G401 (cell line): ENCODE measurements at places on chromosomes 1 and 21.

- no peak for DNase-seq
Measured at GRCh38 chr21:38459490-38459889, 38.8 kb downstream of the ERG start.

DNA sequence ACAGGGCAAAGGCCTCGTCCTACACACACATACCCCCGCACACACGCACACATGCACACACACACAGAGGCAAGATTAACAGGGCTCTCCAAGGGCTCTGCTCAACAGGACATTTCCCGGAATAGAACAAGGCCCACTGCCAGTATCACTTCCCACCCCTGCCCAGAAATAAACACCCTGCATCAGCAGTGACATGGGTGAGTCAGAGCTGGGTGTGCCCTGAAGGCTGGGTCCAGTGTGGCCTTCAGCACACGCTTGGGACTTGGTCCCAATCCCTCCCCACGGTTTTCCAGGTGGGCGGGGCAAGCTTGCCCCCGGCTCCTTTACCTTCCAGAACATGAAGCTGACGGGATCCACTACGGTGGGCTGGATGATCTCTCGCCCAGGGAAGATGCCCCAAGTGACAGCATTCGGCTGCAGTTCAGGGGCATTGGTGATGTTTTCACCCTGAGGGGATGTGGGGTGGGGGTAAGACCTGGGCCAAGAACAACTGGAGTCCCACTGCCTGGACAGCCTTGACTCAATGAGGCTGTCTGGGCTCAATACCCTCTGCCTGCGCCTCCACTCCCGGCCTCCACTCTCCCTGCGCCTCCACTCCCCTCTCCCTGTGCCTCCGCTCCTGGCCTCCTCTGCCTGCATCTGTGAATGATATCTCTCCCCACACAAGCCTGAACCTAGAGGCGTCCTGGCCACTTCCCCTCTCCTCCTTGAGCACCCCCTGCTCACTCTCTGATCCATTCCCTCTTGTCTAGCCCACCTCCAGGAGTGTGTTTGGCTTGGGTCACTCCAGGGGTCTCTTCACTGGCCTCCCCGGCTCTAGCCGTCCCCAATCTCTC, 14.7 kb downstream of the MTHFR start:
- peak; percentile 63 for DNase-seq

- no peak for DNase-seq
Measured at GRCh38 chr1:171296897-171297296, 17.1 kb upstream of the FMO4 start.

GRCh38 chr21:39952265-39952664, 85.0 kb downstream of the PCP4 start:
- no peak for DNase-seq

DNA sequence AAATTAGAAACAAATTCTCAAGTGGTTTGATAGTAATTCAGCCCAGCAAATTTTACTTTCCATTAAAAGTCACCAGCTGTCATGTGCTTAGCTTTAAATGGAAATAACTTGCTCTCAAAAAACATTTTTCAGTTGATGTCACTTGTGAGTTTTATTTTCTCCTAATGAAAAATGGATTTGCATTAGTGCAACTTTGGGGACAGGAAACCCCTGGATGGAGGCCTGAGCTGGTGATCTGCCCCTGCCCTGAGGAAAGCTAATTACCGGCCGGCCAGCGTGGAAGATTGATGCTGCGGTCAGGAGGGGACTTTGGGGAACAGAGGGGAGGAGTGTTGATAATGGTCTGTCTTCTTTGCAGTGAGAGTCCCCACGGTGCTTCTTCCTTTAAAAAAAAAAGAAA, 66.8 kb upstream of the ANGPTL1 start:
- no peak for DNase-seq

GRCh38 chr21:9008636-9009035, 1512.7 kb upstream of the TPTE start:
- no peak for DNase-seq

- DNase-seq = no peak
Measured at GRCh38 chr1:12447307-12447706, 170.7 kb downstream of the DHRS3 start.

- no peak for DNase-seq
Measured at GRCh38 chr1:109658533-109659042, 2.7 kb downstream of the GSTM4 start.

- DNase-seq = no peak
Measured at GRCh38 chr1:66383611-66384010, 150.3 kb upstream of the SGIP1 start.

DNA sequence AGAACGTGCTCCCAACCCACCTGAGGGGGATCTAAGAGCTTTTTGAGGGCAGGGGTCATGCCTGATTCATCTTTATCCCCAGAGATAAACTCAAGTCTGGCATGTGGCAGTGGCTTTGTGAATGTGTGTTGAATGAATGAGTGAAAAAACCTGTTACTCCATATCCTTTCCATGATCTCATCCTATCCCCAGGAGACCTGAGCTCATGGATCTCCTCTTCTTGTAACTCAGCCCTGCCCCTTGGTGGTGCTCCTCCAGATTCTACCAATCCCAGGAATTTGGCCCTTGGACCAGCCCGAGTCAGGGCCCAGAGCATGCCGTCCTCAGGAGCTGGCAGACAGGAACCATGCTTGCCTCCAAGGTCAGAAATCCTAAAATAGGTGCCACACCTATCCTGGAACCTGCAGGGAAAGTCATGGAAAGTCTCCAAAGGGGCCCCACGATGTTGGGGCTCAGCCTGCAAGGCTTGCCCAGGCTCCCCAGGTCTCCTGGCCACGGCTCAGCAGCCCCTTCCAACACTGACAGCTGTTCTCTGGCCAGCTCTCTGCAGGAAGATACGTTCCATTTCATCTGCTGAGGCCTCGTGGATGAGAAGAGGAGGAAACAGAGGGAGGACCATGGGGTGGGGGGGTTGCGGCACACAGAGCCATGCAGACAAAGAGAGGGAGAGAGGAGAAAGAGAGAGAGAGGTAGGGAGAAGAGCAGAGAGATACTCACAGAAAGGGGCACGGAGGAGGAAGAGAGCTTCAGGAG, 214.6 kb downstream of the TRABD2B start:
- peak; percentile 61 for DNase-seq

DNA sequence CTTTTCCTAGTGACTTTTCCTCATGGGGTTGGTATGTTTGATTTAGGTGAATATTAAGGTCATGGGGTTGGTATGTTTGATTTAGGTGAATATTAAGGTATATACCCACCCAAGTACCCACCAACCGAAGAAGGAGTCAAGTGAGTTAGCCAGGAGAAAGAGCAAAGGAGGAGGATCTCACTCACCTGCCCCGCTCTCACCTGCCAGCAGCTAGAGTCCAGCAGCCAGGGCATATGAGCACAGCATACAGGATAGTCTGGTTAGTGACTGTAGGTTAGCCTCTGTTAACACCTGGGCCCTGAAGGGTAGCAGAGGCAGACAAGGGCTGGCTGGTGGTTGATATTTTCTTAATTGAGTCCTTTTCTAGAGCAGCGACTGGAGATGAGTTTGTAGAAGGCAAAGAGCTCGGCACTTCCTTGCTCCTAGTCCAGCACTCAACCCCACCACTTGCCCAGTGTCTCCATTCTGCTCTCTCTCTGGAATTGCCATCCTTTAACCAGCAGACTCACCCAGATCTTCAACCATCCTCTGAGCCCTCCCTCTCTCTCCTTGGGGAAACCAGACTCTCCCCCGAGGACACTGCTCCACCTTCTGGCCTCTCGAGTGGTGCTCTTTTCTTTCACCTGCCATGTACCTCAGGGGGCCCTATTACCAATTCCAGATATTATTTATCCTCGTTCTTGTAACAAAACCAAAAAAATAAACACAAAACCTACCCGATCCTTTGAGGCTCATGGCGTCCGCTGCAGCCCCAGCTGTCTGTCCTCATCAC, 16.3 kb upstream of the DESI2 start:
- DNase-seq = no peak

DNA sequence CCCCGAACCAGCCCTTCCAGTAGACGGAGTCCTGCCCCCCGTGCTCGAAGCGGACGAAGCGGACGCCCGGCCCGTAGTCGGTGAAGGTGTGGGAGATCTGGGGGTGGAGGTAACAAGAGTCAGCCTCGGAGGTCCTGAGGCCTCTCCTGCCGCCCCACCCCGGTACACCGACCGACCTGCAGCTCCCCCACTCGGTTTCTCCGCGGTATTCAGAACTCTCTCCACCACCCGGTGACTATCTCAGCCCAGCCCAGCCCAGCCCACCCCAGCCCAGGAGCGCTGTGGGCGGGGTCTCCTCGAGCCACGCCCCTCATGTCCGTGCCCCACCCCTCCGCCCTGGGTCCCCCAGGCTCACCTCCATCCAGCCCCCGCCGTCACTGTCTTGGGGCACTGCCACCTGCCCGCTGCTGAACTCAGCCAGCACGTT, 5.5 kb downstream of the FBXO2 start:
- DNase-seq = no peak

DNA sequence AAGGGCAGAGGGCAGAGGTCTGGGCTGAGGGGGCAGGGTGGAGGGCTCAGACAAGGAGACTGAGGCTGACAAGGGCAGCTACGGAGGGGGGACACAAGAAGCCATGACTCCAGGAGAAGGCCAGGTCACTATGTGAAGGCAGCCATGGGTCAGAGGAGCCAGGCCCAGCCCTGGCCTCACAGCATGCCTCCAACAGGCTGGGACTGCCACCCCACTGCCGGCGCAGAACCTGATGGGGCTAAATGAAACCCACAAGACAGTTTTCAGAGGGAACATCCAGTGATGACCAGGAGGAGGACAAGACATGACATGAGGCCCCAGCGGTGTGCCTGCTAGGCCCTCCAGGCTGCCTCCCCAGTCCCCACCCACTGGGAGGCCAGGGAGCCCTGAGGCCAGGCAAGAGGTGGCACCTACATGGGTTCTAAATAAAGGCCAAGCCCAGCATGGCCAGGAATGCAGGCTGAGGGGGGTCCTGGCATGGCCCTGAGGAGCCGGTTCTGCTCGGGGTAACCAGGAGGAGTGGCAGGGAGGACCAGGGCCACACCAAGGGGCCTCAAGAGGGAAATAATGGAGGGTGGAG, 27.3 kb upstream of the LSS start:
- no peak for DNase-seq

DNA sequence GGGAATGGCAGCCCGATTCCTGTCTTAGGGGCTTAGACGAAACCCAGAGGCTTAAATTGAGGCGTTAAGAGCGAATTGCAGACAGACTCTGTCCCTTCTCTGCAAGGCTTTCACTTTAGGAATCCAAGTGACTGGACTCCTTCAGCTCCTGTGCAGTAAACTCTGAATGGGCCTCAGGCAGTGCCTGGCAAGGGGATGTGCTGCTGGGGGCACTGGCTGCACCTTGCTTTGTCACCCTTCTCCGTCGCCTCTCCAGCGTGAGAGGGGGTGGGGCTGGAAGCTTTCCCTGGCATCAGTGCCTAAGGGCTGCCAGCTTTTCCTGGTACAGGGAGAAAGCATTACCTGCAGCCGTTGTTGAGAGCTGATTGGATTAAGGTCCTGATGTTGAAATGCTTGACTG, 39.9 kb upstream of the NFASC start:
- peak; percentile 71 for DNase-seq

GRCh38 chr1:2640626-2641025, 7.8 kb upstream of the MMEL1 start:
- no peak for DNase-seq

GRCh38 chr21:32765058-32765457, 6.5 kb downstream of the PAXBP1 start:
- DNase-seq = no peak

DNA sequence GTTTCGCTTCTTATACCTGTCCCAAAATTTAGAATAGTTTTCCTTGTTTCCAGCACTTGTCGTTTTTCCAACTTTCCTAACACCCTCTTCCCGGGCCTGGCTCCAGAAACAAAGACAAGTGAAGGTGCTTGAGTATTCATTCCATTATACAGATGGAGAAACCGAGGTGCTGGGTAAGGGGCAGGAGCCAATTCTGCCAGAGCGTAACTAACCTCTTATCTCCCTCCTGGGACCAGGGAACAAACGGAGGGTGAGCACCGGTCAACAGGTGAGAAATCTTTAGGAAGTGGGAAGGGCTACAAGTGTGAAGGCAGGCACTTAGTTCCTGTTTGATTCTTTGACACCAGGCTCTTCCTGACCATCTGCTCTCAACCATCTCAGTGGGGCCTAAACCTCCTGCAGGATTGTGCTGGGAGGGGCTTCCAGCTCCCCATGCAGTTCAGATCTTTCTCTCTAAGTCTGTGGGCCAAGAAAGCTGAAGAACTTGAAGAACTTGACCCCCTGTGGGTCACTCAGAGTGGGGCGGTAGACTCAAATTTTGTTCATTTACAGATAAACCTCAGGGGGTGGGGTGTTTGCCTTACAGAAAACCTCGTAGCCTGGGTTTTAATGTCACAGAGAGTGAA, 8.7 kb downstream of the PLXNA2 start:
- no peak for DNase-seq

GRCh38 chr1:215220346-215220745, 137.8 kb downstream of the KCNK2 start:
- no peak for DNase-seq

DNA sequence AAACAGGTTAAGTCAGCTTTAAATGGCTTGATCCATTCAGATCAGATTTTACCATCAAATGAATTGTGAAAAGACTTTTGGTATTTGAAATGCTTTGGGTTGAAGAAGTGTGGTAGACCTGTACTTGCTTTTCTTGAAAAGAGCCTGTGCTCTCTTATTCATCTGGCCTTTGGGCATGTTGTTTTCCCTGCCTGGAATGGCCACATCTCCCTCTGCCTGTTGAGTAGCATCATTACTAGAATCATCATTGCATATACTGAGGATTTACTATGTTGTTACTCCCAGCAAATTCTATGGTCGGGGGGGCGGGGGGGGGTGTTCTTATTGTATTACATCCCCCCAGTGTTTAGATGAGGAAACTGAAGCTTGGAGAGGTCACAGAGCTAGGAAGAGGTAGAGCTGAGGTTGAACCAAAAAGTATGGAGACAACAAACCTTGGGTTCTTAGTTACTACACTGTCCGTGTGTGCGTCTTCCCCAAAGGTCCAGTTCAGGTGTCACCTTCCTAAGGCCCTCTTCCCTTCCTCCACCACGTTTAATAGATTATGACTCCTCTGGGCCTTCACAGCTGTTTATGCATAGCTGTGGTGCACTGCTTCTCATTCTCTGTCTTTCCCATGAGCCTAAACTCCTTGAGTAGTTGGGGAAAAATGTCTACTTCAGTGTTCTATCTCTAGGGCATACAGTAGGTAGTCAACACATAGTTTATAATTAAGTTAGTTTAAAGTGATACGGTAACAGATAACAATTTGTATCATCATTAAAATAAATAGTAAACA, 246.4 kb upstream of the HOOK1 start:
- no peak for DNase-seq

DNA sequence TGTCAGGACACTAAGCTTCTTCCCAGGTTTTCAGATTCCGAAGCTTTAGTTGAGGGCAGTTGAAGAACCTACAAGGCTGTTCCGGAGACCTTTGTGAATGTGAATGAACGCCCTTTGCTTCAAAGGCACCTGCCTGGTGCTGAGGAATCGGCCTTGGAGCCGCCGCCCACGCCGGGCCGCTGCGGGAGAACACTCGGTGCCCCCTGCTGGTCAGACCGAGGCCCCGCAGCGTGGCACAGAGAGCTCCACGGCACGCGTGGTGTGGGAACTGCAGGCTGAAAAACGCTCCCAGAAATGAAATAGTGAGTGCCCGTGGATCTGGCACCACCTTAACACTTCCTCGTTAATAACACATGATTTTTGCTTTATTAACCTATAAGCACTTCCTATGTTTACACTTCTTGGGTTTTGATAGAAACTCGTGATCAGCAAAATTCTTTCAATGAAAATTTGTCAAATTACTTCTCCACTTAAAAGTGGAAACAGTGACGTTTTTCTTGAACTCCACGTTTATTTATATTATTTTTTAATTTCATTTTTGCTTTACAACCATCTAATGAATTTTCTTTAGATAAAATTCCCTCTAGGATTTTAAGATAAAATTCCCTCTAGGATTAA, 460.6 kb downstream of the DSCAM start:
- no peak for DNase-seq

- peak; percentile 25 for DNase-seq
Measured at GRCh38 chr21:42862774-42863503, 16.4 kb downstream of the WDR4 start.
